ENCODE measurements at places on chromosomes 13 and 19.

GRCh38 chr19:16446724-16447368, 24.9 kb downstream of the EPS15L1 start:
- DNase-seq, result peak; percentile 83

DNA sequence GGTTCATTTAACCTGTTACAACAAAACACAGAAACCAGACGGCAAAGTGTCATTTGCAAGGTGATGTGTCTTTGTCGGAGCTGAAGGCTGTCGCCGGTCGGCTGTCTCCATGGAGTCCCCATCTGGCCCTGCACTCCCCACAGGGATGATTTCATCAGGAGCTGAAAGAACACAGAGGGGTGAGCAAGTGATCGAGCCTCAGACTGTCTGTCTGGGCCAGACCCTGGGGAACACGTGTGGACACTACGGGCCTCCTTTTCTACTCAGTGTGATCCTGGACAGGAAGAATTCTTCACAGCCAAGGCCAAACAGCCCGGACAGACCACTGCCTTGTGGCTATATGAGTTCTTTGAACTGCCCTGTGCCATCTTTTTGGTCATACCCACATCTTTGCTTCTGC, 85.1 kb downstream of the RNASEH2B start:
- DNase-seq, result no peak

- DNase-seq, result peak; percentile 19
Measured at GRCh38 chr13:72552731-72553130, 174.7 kb downstream of the MZT1 start.

GRCh38 chr13:79211377-79211776, 194.7 kb downstream of the RBM26 start:
- no peak for DNase-seq

DNA sequence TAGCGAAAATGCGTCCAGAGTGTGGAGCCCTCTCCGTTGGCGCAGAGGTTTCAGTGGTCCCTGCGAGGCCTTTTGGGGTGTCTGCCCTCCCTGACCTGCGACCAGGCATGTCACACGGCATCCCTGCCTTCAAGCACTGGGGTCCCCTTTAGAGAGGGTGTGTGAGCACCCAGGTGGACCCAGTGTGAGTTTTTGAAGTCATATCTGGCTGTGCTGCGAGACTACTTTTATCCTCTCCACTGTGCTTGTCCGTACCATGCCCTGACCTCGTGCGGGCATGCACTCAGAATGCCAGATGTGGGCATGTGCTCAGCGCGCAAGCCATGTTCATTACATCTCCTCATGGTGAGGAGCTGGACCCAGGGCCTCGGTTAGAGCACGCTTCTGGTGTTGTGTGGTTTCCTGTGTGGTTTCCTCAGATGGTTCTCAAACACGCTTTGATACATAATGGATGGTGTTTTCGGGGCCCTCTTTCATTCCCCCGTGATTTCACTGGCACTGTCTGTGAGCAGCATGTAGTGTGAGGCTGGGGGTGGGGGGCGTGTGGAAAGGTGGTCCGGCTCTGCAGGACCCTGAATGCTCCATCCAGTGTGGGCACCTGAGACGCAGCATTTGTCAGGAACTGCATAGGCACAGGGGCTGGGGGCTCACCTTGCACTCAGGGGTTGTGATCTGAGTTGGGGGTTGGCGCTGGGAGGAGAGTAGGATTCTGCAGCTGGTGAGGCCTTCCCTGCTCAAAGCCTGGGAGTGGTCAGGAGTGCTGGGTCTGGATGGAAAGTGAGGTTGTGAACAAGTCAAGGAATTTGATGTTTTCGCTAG, 2.3 kb downstream of the TFDP1 start:
- DNase-seq, result no peak

GRCh38 chr13:48159826-48160225, 64.9 kb upstream of the MED4 start:
- DNase-seq, result peak; percentile 26

GRCh38 chr13:110989331-110989730, 74.5 kb upstream of the ANKRD10 start:
- no peak for DNase-seq

DNA sequence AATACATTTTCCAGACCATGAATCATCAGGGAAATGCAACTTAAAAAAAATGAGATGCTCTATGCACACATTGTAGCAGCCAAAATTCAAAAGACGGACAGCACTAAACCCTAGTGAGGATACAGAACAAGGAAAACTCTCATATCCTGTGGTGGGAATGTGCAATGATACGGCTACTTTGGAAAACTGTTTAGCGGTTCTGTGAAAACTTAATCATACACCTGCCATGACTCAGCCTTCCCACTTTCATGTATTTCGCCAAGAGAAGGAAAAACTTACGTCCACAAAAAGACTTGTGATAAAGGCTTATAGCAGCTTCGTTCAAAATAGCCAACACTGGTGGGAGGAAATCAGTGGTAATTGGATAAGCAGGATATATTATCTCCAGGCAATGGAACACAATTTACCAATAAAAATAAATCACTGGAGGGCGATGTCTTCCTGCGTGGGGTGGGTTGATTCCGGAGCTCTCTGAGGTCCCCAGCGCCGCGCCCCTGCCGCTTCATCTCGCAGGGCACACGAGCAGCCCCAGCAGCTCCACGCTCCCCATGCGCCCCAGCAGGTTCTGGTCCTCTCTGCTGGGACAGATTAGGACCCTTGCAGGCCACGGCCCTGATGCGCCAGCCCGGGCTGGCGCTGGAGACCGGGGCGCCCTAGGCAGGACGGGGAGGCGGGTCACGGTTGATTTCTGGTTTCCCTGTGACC, 97.2 kb upstream of the ARHGEF7 start:
- DNase-seq, result peak; percentile 36

Measured in astrocyte (in vitro differentiated cells and primary cell).